Astrocyte (in vitro differentiated cells and primary cell): ENCODE measurements at places on chromosomes 16 and 17.

- no peak overlapping the region for H3K4me3 ChIP-seq
- peaks cover 9% of the 10 kb centered on the region for H3K36me3 ChIP-seq
- H3K4me1 ChIP-seq, result peaks cover 16% of the 10 kb centered on the region
- no peaks in the 10 kb centered on the region for H3K27me3 ChIP-seq
- H3K27ac ChIP-seq, result peak overlapping the region; percentile 78
Measured at GRCh38 chr17:2157675-2158395, 102.9 kb downstream of the HIC1 start.

DNA sequence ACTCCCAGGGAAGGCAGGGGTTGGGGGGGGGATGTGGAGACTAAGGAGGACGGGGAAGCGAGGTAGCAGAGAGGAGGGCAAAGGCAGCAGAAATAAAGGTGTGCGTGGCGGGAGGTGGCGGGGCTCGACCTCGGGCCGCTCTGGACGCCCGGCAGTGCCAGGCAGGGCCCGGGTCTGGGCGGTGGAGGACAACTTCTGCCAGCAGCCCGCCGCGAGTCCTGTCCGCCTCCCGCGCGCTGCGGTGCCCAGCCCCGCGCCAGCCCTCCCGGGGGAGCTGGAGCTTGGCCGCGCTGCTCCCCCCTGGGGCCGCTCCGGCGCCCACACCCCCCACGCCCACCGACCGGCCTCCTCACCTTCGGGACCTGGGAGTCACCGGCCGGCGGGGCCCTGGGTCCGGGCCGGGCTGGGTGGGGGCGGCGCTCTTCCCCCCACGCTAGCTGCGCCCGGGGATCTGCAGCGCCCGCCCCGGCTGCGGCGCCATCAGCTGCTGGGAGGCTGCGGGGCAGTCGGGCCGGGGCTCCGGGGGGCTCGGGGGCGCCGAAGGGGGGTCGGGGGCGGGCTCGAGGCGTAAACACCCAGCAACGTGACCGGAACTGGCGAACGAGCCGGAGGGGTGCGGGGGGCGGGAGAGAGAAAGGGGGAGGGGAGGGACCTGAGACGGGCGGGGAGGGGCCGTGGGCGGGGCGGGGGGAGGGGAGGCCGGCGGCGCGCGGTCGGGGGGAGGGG, at the start of gene CCDC92B:
TSS of gene CCDC92B (minus strand) at position 595 of the 726 bp plus-strand sequence. CDS start 14,507 bp downstream, outside the sequence.
- peaks cover 42% of the 10 kb centered on the region for H3K27me3 ChIP-seq
- no peaks in the 10 kb centered on the region for H3K36me3 ChIP-seq
- no peak within 1 kb of the TSS for H3K27ac ChIP-seq

DNA sequence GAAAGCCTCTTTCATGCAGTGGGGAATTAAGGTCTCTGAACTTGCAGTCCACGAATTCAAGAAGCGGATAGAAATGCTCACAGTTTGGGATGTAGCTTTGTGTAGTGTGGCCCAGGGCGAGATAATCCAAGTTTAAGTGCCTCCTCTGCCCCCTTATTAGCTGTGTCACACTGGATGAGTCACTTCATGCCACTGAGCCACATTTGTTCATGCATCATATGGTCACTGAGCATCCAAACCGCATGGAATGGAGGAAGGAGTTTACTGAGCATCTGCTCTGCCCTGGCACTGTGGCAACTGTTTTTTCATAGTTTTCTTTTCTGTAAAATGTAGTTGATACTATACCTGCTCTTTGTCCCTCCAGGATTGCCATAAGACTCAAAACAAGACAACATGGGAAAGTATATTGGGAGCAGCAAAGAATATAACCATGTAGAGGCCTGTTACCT, 15.1 kb upstream of the DHX8 start:
- no peak overlapping the region for H3K4me3 ChIP-seq
- peak overlapping the region; percentile 87 for H3K27ac ChIP-seq
- peaks cover 22% of the 10 kb centered on the region for H3K4me1 ChIP-seq
- no peaks in the 10 kb centered on the region for H3K27me3 ChIP-seq

DNA sequence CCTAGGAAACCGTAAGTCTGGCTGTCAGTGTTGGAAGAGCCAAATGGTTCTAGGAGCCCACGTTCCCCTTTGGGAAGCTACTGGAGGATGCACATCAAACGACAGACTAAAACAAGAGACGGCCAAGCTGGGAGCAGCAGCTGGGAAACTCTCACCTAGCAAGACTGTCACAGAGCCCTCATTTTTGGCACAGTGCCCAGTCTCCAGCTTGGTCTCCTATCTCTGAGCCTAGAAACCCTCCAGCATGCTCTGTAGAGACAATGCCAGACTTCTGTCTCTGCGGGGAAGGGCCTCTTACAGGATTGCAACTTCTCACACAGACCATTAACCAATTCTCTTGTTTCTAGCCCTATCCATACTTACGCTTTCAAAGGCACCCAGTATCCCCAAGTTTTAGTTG, 23.5 kb downstream of the GTF3C1 start:
- no peak overlapping the region for H3K27ac ChIP-seq
- DNase-seq, result no peak
- peaks cover 50% of the 10 kb centered on the region for H3K36me3 ChIP-seq
- no peak overlapping the region for H3K4me3 ChIP-seq
- peaks cover 16% of the 10 kb centered on the region for H3K4me1 ChIP-seq
- no peaks in the 10 kb centered on the region for H3K27me3 ChIP-seq

- DNase-seq, result no peak
Measured at GRCh38 chr17:77188084-77189066, 47.6 kb downstream of the SEC14L1 start.

- peaks cover 4% of the 10 kb centered on the region for H3K4me1 ChIP-seq
- no peak overlapping the region for H3K27ac ChIP-seq
- no peaks in the 10 kb centered on the region for H3K27me3 ChIP-seq
- DNase-seq, result peak; percentile 20
- H3K36me3 ChIP-seq, result peaks cover 37% of the 10 kb centered on the region
- no peak overlapping the region for H3K4me3 ChIP-seq
Measured at GRCh38 chr16:74623214-74623838, 16.4 kb upstream of the GLG1 start.

DNA sequence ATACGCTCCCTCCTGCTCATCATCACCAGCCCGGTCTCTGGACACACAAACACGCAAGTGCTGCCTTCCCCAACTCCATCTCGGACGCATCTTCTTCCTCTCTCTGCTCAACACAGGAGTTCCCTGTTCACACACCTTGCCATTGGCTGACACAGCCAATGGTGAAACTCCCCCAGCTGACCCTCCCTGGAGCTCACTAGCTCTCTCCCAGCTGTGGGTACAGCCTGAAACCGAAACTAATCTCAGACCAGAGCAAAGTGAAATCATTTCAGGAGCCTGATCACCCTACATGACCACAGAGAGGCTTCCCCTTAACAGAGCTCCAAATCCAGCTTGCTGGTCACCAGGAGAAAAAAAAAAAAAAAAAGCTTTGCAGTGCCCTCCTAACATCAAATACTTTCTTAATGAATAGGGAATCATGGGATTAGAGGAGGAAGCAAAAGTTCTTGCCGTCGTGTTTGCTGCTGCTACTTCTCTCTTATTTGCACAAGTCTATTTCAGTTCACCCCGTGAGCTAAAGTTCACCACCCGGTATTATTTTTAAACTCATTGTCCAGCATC, 8.3 kb downstream of the CUEDC1 start:
- H3K4me1 ChIP-seq, result peaks cover 51% of the 10 kb centered on the region
- H3K27me3 ChIP-seq, result no peaks in the 10 kb centered on the region
- peak overlapping the region; percentile 83 for H3K27ac ChIP-seq
- H3K36me3 ChIP-seq, result no peaks in the 10 kb centered on the region
- H3K4me3 ChIP-seq, result peak overlapping the region; percentile 20

GRCh38 chr17:80212511-80212910, 7.6 kb downstream of the SGSH start:
- H3K4me1 ChIP-seq, result no peaks in the 10 kb centered on the region
- H3K4me3 ChIP-seq, result no peak overlapping the region
- no peak overlapping the region for H3K27ac ChIP-seq
- no peaks in the 10 kb centered on the region for H3K27me3 ChIP-seq
- H3K36me3 ChIP-seq, result no peaks in the 10 kb centered on the region
- no peak for DNase-seq
